ENCODE measurements at places on chromosomes 4 and X. TPM values are rescaled to one million over a fixed set of nuclear protein-coding genes. Genes with fewer than 3 reads are reported as not detected.

The CXCL10 gene
- total RNA-seq: 1.1 TPM

GRCh38 chr4:56345458-56345857, 41.8 kb downstream of the AASDH start:
- H3K4me1 ChIP-seq: no peaks in the 10 kb centered on the region
- no peak for DNase-seq
- H3K36me3 ChIP-seq: peaks cover 13% of the 10 kb centered on the region

The GABRA4 gene
- not detected for total RNA-seq

GRCh38 chrX:30489323-30489722, 88.2 kb downstream of the TASL start:
- H3K36me3 ChIP-seq: no peaks in the 10 kb centered on the region
- no peaks in the 10 kb centered on the region for H3K4me1 ChIP-seq
- no peaks in the 10 kb centered on the region for H3K27me3 ChIP-seq
- peak; percentile 4 for DNase-seq
- no peak overlapping the region for H3K4me3 ChIP-seq

The GUCY1B1 gene
- 0.37 TPM for total RNA-seq

- H3K27ac ChIP-seq: no peak overlapping the region
- H3K36me3 ChIP-seq: no peaks in the 10 kb centered on the region
- no peak overlapping the region for H3K4me3 ChIP-seq
- H3K27me3 ChIP-seq: peaks cover 38% of the 10 kb centered on the region
- H3K4me1 ChIP-seq: peaks cover 2% of the 10 kb centered on the region
These were observed 162.8 kb downstream of the FBXO8 start for GRCh38 chr4:174120446-174121295.

- peaks cover 16% of the 10 kb centered on the region for H3K36me3 ChIP-seq
- H3K27ac ChIP-seq: no peak overlapping the region
- peaks cover 3% of the 10 kb centered on the region for H3K27me3 ChIP-seq
- H3K4me1 ChIP-seq: no peaks in the 10 kb centered on the region
These were observed 6.0 kb downstream of the RASL11B start for GRCh38 chr4:52868133-52868532.

- no peaks in the 10 kb centered on the region for H3K36me3 ChIP-seq
- H3K27ac ChIP-seq: no peak overlapping the region
- DNase-seq: no peak
These were observed 225.1 kb upstream of the GPC4 start for GRCh38 chrX:133640161-133641015.

DNA sequence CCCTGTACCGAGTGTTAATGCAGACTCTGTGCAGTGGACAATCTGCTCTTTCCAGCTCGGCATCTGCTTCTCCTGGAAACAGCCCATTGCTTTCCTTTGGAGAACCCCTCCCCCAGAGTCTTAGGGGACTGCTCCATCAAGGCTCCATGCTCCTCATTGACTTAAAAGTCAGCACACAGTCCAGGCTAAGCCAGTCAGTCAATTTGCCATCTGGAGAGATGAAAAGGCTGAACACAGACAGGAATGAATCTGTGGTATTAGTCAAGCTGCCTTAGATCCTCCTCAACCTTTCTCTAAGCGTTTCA, 20.3 kb downstream of the ATP8A1 start:
- H3K27me3 ChIP-seq: no peaks in the 10 kb centered on the region
- H3K36me3 ChIP-seq: peaks cover 1% of the 10 kb centered on the region
- no peak overlapping the region for H3K27ac ChIP-seq
- no peak for DNase-seq
- H3K4me3 ChIP-seq: no peak overlapping the region

DNA sequence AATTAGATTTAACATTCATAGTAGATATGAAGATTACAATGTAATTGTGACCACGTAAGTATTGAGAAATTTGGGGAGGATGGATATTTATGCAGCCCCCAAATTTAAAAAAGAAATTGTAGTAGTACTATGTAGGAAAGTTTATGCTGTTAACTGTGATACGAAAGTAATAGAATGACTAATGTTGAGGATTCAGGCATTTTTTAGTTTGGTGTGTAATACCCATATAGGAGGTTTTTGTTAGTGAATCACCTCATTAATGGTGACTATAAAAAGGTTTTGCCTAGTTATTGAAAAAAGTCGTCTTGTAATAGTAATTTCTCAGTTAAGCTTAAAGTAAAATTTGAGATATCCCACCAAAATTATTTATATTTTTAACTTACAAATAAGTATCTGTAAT, 67.2 kb downstream of the SMARCAD1 start:
- H3K27me3 ChIP-seq: no peaks in the 10 kb centered on the region
- peaks cover 3% of the 10 kb centered on the region for H3K4me1 ChIP-seq
- no peak for DNase-seq
- H3K36me3 ChIP-seq: peaks cover 36% of the 10 kb centered on the region
- H3K4me3 ChIP-seq: no peak overlapping the region
- H3K27ac ChIP-seq: no peak overlapping the region

GRCh38 chr4:40986375-40986774, 228.0 kb downstream of the APBB2 start:
- H3K4me1 ChIP-seq: no peaks in the 10 kb centered on the region
- H3K27me3 ChIP-seq: peaks cover 5% of the 10 kb centered on the region
- H3K36me3 ChIP-seq: no peaks in the 10 kb centered on the region
- no peak overlapping the region for H3K27ac ChIP-seq
- DNase-seq: no peak
- H3K4me3 ChIP-seq: no peak overlapping the region

- no peak for DNase-seq
- no peak overlapping the region for H3K4me3 ChIP-seq
- H3K4me1 ChIP-seq: no peaks in the 10 kb centered on the region
- H3K27me3 ChIP-seq: no peaks in the 10 kb centered on the region
These were observed 218.9 kb downstream of the OR13H1 start for GRCh38 chrX:131762802-131763234.
